NCI-H146 (cell line): ENCODE measurements at places on chromosomes 7 and 10.

DNA sequence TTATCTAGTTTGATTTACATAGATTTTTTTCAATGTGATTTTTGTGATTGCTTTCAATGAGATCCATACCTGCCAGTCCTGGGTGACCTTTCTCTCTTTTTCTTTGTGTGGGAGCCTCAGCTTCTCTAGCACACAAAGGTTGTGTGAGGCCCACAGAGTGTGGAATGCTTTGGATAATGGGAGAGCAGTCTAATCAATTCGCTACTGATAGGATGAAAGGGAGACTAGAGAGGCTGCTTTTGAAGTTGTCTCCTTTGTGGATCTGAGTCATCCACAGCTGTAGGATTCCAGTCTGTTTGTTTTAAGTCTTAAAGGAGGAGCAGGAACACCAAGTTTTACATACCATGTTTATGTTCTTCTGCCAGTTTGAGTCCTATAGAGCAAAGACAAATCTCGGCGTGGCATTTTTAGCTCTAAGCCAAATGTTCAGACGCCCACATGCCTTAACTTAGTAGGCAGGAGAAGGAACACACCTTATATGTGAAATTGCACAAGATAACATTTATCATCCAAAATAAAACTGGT is 330.0 kb downstream of the ARL4A start:
- peak; percentile 2 for DNase-seq

- DNase-seq, result peak; percentile 42
Measured at GRCh38 chr7:141785706-141786552, 4.1 kb upstream of the TAS2R5 start.

GRCh38 chr10:97355571-97355975 is 21.0 kb upstream of the FRAT2 start:
- no peak for DNase-seq

DNA sequence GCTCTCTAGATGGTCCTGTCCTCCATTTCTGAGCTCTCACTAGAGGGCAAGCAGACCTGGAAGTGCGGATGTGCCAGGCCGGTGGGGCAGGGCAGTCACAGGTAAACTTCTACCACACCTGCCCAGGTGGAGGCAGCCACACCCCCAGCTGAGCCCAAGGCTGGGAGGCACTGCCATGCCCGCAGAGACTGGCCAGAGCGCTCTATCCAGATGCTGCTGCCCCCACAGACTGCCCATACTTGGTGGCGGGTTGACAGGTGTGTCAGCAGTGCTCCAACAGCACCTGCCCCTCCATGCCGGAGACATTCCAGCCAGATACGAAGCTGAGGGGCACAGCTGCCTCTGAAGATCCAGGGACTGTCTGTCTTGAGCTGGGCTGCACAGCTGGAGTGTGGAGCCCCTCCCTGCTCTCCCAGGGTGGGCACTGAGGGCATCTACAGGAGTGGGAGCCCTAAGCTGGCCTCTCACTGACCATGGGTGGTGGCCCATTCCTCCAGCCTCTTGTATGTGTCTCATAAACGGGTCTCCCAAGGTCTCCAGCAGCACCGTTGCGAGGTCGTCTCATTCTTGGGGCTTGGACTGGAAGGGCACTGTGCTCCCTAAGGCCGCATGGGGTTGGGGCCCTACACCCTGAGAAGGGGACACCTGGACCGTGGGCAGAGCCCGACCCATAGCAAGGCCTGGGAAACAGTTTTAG is 38.2 kb upstream of the PPIF start:
- DNase-seq, result no peak

DNA sequence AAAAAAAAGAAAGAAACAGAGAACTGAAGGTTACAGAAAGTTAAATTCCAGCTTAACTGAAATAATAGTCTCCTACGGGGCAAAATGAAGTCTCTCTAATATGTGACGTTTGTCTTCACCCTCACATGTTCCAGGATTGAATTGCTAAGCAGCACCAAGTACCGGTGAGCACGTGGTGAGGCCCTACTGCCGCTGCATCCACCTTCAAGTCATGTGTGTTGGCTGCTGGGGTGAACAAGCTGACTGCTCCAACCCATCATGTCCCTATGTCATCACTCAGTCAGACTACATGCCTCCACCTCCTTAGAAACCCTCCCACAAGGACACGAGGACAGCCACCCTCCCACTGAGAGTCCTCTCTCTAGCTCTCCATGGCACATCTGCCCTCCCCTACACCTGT is 35.4 kb upstream of the NPFFR1 start:
- DNase-seq, result peak; percentile 87

DNA sequence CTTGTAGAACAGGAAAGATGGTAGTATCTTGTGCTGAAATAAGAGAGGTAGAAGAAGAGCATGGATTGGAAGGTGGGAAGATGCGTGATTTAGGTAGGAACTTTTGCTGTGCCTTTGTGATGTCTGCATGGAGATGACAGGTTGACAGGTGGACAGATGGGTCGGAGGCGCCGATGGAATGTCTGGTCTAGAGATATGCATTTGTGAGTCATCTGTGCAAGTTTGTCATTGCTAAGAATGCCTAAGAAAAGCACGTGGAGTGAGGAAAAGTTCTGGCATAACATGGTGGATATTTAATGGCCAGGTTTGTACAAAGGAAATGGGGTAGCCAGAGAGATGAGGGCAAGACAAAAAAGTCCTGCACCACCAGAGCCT is 76.0 kb upstream of the ARMC3 start:
- no peak for DNase-seq

DNA sequence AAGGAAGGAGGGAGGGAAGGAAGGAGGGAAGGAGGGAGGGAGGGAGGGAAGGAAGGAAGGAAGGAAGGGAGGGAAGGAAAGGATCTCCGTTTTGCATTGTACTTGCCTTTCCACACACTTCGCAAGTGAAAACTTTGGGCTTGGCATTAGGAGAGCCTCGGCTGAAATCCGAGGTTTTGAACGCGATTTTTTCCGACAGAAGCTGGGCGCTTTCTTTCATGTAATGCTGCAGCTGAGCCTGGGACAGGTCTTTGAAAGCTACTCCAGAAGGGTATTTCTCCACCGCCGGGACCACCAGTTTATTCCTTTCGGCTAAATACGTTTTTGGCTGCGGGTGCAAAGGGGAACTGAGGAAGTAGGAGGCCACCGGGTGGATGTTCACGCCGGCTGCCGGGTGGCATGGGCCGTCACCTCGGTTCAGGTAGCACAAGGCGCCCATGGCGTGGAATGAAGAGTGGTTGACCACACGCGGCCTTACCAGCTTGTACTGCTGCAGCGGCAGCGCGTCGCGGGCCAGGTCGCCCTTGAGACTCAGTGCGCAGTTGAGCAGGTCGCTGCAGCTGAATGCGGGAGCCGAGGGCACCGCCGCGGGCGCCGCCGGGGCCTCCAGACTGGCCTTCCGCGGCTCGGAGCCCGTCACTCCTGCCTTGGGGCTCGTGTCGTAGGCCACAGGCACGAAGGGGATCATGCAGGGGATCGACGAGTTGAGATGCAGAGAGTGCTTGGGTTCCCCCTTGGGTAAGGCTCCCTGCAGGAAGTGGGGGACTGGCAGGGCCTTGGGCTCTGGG is 825 bp downstream of the FEZF1 start:
- peak; percentile 37 for DNase-seq

DNA sequence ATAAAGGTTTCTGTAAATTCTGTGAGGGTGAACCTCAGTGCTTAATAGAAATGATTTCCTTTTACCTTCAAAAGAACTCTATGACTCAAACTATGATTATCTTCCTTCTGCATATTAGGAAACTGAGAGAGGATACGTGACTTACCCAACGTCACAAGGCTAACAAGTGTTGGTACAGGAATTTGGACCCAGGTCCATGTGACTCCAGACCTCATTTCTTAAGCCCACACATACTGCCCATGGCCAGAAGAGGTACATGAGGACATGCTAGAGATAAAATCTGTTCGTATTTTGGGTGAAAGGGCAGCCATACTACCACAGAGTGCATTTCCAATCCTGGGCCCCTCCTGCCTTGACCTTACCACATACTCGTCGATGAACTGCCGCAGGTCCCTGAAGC is 61.5 kb upstream of the TM9SF3 start:
- no peak for DNase-seq

- no peak for DNase-seq
Measured at GRCh38 chr10:99743841-99744240, 11.8 kb downstream of the CUTC start.

DNA sequence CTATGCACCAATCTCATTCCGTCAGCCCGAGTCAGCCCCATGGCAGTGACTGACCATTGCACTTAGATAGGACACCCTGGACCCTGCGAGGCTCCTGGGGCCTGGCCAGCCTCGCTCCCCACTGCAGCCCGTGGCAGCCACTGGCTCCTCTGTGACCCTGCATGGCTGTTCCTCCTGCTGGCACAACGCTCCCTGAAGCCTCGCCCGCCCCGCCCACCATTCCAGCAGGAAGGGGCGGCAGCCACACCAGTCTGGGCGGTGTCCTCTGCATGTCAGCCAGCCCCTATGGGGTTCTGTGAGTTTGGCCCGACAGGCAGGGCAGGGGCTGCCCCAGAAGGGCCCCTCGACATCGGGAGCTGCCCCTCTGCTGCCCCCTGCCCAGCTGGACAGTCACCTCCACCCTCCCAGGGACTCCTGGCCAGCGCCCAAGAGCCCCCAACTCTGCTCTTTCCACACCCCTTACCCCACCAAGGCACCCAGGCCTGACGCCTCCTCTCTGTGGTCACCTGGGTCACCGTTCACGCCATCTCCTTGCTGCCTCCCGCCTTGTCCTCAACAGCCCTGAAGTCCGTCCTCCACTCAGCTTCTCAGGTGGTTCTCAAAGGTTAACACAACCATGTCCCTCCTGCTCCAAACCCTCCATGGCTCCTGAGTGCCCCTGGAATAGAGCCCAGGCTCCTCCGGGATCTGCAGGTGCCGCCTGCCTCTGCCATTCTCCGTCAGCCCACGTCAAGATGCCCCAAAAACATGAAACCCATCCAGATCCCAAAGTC is 103.5 kb downstream of the MICALL2 start:
- DNase-seq, result no peak

- peak; percentile 87 for DNase-seq
Measured at GRCh38 chr7:26439521-26440232, 148.0 kb downstream of the SNX10 start.

DNA sequence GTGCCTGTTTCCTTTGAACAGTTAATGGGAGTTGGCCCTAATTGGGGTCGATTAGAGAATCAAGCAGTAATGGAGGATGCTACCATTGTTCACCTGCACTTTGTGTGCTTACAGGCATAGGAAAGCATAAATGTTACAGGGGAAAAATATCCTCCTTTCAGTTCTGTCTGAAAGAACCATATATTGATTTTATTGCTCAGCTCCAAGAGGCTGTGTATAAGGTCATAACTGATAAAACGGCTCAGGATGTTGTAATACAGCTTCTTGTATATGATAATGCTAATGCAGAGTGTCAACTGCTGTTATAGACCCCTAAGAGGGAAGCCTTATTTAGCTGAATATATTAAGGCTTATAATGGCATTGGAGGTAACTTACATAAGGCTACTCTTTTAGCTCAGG is 32.9 kb upstream of the AKR1C2 start:
- DNase-seq, result peak; percentile 82

- DNase-seq, result no peak
Measured at GRCh38 chr10:76763376-76763775, 874.2 kb downstream of the KCNMA1 start.

- no peak for DNase-seq
Measured at GRCh38 chr7:44994877-44995554, 5.0 kb upstream of the CCM2 start.

- no peak for DNase-seq
Measured at GRCh38 chr7:20201380-20201779, 15.8 kb downstream of the MACC1 start.

GRCh38 chr10:101291331-101292193 is 62.3 kb upstream of the LBX1 start:
- peak; percentile 58 for DNase-seq

- DNase-seq, result no peak
Measured at GRCh38 chr7:117912421-117912820, 39.2 kb upstream of the CTTNBP2 start.

- DNase-seq, result no peak
Measured at GRCh38 chr7:144869082-144869481, 33.2 kb upstream of the TPK1 start.

- DNase-seq, result no peak
Measured at GRCh38 chr10:30095631-30096422, 36.4 kb upstream of the JCAD start.

DNA sequence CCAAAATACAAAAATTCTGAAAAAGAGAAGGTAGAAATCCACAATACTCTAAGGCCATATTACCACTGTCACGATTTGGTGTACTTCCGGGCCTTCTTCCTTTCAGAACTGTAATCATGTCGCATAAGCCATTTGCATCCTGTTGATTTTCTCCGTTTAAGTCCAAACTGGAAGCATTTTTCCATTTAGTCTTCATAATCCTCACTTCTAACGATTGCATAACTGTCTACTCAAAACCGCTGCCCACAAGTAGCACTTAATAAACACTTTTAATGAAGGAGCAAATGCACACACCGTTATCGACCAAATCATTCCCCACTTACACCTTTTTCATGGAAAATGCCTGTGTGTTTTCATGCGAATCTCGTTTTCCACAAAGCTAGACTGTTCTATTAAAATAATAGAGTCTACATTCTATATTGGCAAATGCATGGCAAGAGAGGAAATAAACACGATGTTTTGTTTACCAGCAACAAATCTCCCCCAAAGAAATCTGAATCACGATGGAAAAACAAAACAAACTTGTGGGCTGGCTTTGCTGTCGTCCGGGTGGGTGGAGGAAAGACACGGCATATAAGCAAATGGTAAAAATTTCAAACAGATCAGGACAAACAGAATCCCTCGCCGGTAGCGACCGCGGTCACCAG is 1.0 kb downstream of the ATE1 start:
- no peak for DNase-seq

GRCh38 chr7:25846722-25847121 is 305.3 kb upstream of the NFE2L3 start:
- no peak for DNase-seq

DNA sequence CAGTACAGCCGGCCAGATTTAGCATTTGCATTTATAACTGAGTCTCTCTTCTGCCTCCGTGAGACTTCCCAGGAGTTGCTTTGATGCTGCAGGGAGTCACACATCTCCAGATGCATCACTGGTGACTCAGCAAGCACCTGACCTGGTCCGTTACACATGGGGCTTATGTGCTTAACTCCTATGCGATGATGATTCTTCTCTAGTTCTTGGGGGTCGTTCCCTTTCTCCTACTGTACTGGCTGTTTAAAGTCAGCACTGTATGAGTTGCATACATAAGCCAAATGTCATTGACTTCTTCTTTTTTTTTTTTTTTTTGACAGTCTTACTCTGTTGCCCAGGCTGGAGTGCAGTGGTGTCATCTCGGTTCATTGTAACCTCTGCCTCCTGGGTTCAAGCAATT is 13.0 kb upstream of the AKR1E2 start:
- DNase-seq, result no peak

GRCh38 chr10:6254201-6254600 is 51.5 kb downstream of the PFKFB3 start:
- no peak for DNase-seq

DNA sequence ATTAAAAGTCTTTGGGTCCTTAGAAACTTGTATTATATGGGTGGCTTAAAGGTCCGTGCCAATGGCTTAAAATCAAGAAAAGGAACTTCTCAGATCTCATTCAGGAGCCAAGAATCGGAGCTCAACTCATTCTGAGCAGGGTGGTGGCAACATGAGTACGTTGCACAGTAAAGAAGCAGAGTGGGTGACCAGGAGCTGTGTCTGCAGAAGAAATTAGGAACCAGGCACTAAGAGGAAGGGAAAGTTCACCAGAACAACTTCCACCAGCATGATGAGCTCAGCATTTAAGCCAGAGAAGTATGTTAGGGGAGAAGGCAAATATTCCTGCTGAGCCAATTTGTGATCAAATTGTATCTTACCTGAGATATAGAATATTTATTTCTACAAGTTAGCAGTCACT is 236.0 kb upstream of the NRP1 start:
- DNase-seq, result no peak
